EL (cell line): ENCODE measurements at places on chromosomes 12 and 14.

GRCh38 chr14:100442036-100442435 is 118.9 kb downstream of the SLC25A47 start:
- DNase-seq, result no peak

DNA sequence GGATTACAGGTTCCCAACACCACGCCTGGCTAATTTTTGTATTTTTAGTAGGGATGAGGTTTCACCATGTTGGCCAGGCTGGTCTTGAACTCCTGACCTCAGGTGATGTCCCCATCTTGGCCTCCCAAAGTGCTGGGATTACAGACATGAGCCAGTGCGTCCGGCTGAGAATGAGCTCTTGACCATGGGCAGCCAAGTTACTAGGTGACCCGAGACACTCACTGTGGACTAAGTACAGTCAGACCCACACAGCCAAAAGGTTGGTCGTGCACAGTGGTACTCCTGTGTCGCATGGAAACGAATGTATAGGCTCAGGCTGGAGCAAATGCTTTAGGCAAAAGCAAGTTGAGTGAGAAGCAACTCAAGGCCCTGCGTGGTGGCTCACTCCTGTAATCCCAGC is 21.0 kb downstream of the DLK1 start:
- no peak for DNase-seq

DNA sequence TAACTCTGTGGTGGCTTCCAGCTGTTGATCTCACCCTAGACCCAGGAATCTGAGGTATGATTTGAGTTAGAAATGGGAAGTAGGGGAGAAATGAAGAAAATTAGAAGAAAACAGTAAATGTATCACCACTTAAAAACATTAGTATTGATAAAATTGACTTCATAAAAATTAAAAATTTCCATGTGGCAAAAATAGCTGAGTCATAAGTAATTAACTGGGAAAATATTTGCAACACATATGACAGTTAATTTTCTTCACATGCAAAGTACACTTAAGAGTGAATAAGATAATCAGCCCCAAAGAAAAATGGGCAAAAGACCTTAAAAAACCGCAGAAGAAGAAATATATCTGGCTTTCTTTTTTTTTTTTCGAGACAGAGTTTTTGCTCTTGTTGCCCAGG is 25.5 kb upstream of the ADIPOR2 start:
- DNase-seq, result no peak

DNA sequence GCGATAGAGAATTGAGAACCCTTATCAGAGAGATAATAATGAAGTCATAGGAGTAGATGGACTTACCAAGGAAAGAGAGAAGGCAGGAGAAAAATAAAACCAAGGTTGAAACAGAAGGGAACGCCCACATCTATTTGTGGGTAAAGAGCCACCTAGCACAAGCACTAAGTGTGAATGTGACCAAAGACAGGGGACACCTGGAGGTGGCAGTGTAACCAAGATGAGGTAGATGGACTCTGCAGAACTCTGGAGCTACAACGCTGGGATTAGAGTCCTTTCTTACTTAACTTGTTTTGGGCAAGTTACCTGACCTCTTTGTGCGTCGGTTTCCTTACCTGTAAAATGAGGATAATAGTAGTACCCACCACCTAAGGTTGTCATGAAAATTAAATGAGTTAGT is 101.9 kb downstream of the SLC5A8 start:
- no peak for DNase-seq

- peak; percentile 61 for DNase-seq
Measured at GRCh38 chr14:93764211-93764659, 24.1 kb downstream of the PRIMA1 start.

- DNase-seq, result no peak
Measured at GRCh38 chr14:103630364-103631108, 1.5 kb downstream of the KLC1 start.

GRCh38 chr14:34372786-34373185 is 89.3 kb downstream of the SPTSSA start:
- no peak for DNase-seq

DNA sequence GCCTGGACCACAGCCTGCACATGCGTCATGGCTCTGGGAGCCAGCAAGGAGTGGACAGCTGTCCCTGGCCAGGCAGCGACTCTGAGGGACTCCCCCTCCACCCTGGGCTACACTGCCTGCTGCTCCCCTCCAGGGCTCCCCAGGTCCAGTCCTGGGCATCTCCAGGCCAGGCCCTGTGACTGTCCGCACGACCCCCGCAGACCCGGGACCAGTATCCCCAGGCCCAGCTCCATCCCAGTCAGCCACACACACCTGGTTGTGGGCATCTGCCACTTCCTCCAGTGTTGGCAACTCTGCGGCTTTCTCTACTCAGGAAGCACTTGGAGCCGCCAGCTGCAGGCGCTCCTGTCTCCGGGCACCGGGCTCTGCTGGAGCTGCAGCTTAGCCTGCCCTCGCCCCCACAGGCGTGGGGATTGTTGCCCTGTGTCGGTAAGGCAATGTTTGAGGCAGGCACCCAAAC is 2.4 kb downstream of the ULK1 start:
- DNase-seq, result no peak

DNA sequence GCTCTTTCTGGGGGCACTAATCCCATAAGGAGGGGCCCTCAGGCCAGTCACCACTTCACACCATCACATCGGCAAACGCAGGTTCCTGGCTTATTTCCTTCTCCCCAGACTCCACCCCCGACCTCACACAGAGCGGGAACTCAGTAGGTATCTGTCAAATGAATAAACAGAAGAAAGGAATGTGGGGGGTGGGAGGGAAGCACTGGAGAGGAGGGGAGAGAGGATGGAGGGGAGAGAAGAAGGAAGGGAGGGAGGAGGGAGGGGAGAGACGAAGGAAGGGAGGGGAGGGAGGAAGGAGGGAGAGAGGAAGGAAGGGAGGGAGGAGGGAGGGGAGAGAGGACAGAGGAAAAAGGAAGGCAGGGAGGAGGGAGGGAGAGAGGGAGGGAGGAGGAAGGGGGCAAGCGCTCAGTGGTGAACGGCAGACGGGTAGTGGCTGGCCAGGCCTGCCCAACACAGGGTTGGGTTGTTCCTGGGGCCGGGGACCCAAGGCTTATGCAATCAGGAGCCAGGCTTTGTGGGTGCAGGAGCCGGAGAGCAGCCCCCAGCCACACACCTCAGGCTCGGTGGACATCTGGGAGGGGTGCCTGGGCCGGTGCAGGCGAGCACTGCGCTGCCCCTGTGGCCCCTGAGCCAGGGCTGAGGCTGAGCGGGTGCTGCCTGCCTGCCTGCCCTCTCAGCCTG is 52.6 kb upstream of the FBRSL1 start:
- DNase-seq, result no peak

DNA sequence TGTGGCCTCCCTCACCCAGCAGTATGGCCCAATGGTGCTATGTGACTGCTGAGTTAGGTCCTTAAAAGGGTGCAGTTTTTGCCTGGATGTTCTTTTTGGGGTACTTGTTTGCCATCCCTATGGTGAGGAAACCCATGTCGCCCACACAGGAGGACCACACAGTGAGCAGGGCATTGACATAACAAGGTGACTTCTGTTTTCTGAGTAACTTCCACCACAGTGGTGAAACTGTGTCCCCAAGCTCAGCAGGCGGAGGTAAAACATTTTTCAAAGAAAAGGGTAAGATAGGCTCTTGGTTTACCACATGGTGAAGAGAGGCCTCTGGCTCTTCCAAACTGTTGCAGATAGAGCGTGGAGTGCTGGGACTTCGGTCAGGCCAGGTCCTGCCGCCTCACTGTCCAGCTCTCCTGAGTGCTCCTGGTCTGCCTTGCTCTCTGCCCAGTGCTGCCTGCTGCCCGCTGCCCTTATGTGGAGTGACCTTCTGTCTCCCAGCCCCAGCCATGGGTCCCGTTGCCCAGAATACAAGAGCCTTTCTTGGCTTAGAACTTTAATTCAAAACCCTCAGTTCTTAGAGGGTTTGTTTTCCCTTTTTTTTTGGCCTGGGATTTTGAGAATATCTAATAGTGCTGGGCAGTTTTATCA is 54.0 kb downstream of the TRAF3 start:
- DNase-seq, result no peak

DNA sequence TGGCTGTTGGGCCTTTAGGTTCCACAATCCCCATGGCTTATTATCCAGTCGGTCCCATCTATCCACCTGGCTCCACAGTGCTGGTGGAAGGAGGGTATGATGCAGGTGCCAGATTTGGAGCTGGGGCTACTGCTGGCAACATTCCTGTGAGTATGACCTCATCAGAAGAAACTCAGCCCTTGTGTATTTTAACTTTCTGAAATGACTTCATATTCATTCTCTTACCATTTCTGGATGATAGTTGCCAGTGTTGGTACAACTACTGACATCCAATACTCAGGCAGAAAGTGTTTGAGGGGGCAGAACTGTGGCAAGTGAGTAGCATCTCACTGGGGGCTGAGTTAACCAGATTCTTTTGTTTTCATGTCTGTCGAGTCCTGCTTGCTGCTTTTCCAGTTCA is 2.3 kb downstream of the DAZAP2 start:
- peak; percentile 74 for DNase-seq

- DNase-seq, result no peak
Measured at GRCh38 chr14:104869669-104870367, 4.8 kb downstream of the CEP170B start.

DNA sequence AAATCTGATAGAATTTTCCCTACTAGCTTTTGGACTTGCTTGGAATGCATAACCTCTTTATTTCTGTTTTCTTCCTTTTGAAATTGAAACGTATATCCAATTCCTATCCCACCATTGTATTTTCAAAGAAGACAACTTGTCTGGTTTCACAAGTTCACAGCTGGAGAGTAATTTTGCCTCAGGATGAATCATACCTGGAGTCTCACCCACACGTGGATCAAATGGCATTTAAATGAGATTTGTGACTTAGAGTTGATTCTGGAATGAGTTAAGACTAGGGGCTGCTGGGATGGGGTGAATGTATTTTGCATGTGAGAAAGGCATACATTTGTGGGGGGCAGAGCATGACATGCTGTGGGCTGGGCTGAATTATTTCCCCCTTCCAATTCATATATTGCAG is 516.5 kb upstream of the MGAT4C start:
- peak; percentile 4 for DNase-seq

DNA sequence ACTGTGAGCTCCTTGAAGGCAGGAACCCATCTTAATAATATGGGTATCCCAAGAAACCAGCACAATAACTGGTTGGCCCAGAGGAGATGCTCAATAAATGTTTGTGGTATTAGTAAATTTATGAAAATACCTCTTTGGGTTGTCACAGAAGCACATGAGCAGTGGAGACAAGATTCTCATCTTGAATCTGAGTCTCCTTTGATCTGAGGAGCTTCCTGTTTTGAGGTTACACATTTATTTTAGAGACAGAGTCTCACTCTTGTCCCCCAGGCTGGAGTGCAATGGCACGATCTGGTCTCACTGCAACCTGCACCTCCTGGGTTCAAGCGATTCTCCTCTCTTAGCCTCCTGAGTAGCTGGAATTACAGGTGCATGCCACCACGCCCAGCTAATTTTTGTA is 247.4 kb downstream of the NRXN3 start:
- no peak for DNase-seq

DNA sequence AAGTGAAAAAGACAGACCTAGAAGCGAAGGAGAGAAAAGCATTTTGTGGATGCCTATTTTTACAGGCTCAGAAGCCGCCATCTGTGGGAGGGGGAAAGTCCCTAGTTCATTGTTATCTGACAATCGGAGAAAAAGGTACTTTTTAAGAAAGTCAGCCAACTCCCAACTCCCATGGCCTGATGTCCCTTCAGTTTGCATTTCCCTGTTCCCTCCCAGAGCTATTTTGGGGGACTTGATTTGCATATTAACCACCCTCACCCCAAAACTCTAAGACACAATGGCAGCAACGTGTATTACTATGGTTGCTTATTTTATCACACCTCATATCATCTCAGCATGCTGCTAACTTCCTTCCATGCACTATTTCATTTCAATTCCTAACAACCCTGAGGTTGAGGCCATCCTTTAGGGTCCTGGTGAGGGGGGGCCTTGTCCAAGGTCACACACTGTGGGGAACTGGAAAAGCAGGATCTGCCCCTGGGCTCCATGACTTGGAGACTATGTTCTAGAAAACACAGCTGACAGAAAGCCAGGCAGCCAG is 18.7 kb downstream of the HVCN1 start:
- no peak for DNase-seq

- DNase-seq, result no peak
Measured at GRCh38 chr14:66649498-66649897, 141.6 kb downstream of the GPHN start.

- DNase-seq, result peak; percentile 87
Measured at GRCh38 chr12:25959071-25959961, 834 bp downstream of the RASSF8 start.

DNA sequence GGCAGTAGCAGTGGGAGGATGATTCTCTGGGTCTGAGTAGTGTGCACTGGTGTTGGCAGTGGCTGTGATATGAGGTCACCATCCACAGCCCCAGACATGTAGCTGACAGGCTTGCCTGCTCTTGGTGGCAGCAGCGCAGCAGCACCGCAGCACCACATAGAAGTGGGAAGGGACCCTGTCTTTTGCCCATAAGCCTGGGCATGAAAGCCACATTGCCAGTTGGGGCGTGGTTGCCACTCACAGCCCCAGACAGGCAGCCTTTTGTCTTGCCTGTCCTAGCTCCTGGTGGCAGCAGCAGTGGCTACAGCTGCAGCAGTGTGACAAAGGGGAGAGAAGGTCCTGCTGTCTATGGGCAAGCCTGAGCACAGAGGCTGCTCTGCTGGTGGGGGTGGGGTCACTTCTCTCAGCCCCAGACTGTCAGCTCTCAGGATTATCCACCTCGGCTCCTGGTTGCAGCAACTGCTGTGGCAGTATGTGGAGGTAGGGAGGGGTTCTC is 71.5 kb downstream of the BRMS1L start:
- DNase-seq, result no peak

GRCh38 chr14:100436745-100437406 is 113.7 kb downstream of the SLC25A47 start:
- DNase-seq, result no peak

- no peak for DNase-seq
Measured at GRCh38 chr14:105944632-105945610, 418.5 kb downstream of the TMEM121 start.

DNA sequence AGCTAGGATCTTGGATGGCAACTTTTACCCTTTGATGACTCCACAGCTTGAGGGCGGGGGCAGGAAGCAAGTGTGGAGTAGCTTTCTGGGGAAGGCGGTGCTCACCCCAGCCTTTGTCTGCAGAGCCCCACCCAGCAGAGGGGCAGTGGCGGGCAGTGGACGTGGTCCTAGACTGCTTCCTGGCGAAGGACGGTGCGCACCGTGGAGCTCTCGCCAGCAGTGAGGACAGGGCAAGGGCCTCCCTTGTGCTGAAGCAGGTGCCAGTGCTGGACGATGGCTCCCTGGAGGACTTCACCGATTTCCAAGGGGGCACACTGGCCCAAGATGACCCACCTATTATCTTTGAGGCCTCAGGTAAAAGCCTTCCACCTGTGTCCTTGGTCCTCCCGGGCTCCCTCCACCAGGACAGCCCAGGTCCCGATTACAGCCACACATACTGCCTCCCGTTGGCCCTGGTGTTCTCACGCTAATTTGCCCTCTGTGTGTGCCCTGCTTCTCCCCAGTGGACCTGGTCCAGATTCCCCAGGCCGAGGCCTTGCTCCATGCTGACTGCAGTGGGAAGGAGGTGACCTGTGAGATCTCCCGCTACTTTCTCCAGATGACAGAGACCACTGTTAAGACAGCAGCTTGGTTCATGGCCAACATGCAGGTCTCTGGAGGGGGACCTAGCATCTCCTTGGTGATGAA is 1.2 kb downstream of the TAPBPL start:
- DNase-seq, result no peak

- DNase-seq, result peak; percentile 47
Measured at GRCh38 chr14:21748869-21749303, 75.3 kb upstream of the OR4E1 start.
